ENCODE measurements at places on chromosomes 12 and 14. TPM values are rescaled to one million over a fixed set of nuclear protein-coding genes. Genes with fewer than 3 reads are reported as not detected.

Gene ASB2
- not detected for total RNA-seq

Gene PRIMA1
- total RNA-seq: not detected

GRCh38 chr14:104105822-104106470 lies 20.4 kb downstream of the ASPG start:
- no peak overlapping the region for H3K27ac ChIP-seq
- no peaks in the 10 kb centered on the region for H3K36me3 ChIP-seq
- H3K4me1 ChIP-seq: no peaks in the 10 kb centered on the region
- no peak for DNase-seq
- H3K4me3 ChIP-seq: no peak overlapping the region

Gene KRT82
- not detected for total RNA-seq

DNA sequence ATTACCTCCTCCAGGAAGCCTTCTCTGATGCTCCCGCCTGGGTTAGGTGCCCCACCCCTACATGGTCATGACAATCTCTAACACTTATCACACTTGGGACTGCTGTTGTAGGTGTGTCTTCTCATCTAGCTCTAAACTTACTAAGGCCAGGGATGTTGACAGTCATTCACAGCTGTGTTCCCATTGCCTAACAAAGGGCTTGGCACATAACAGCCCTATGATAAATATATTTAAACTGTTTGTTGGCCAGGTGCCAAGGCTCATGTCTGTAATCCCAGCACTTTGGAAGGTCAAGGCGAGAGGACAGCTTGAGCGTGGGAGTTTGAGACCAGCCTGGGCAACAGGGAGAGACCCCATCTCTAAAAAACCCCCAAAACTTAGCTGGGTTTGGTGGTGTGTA lies 98.8 kb upstream of the RGS6 start:
- H3K27ac ChIP-seq: no peak overlapping the region
- DNase-seq: no peak
- H3K27me3 ChIP-seq: no peaks in the 10 kb centered on the region
- no peaks in the 10 kb centered on the region for H3K36me3 ChIP-seq
- no peaks in the 10 kb centered on the region for H3K4me1 ChIP-seq

DNA sequence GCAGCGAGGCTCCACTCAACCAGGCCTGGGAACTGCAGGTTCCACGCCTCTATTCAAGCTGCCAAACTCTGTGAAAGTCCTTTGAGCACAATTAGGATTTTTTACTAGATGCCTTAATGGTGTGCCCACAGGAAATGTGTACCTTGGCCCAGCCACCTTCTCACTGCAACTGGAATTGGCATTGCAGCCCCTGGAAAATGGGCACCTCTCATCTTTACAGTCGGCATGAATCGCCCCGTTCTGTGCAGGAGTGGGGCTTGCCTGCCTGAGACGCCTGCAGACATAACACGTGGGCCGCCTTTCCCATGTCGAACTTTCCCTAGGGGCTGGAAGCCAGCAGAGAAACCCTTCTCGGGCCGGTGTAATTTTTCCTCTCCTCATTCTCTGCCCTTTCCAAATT lies 42.0 kb upstream of the ELK3 start:
- DNase-seq: no peak
- H3K4me3 ChIP-seq: no peak overlapping the region
- H3K27ac ChIP-seq: no peak overlapping the region
- H3K27me3 ChIP-seq: no peaks in the 10 kb centered on the region
- no peaks in the 10 kb centered on the region for H3K4me1 ChIP-seq

DNA sequence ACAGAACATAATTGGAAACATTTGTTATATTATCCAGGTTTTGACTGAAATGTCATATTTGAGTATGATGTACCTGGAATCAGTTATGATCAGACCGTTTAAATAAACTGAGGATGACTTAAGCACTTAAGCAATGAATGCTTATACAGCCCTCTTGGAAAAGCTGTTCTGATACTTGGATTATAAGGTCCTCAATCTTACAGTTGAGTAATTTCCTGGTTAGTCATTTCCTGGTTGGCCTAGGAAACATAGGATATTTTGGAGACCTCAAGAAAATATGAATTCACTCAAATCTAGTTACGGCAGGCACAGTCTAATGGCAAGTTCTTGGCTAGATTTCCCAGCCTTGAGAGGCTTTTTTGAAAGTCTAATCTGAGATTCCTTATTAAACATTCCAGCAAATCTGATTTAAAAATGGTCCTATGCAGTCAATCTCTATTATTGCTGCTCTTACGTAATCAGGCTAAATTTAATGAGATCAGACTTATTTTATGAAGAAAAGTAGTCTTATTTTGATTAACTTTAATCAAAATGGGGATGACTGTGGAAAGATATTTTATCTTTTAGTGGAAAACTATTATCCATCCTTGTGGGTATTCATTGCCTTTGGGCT lies 447.2 kb downstream of the SNAPC1 start:
- no peaks in the 10 kb centered on the region for H3K27me3 ChIP-seq
- DNase-seq: no peak
- H3K4me3 ChIP-seq: no peak overlapping the region
- no peak overlapping the region for H3K27ac ChIP-seq
- peaks cover 11% of the 10 kb centered on the region for H3K4me1 ChIP-seq
- H3K36me3 ChIP-seq: no peaks in the 10 kb centered on the region

DNA sequence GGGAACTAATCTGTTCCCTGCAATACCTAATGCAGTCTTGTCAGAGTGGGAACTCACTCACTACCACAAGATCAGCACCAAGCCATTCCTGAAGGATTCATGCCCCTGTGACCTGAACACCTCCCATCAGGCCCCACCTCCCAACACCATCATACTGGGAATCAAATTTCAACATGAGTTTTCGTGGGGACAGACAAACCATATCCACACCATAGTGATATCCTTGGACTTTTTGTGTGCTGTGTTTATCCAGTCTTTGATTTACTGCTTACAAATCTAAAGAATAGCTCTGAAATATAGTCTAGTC lies 243.5 kb downstream of the FBXL14 start:
- H3K36me3 ChIP-seq: no peaks in the 10 kb centered on the region
- no peaks in the 10 kb centered on the region for H3K27me3 ChIP-seq
- H3K4me1 ChIP-seq: peaks cover 45% of the 10 kb centered on the region

Gene ENO2
- 22.2 TPM for total RNA-seq

Gene IFI27
- total RNA-seq: 1.5 TPM
